ENCODE measurements at places on chromosomes 7 and 10.

- DNase-seq, result no peak
These were observed 32.0 kb downstream of the ADAP1 start for GRCh38 chr7:922334-923107.

GRCh38 chr7:47378728-47379395, 203.0 kb downstream of the TNS3 start:
- no peak for DNase-seq

DNA sequence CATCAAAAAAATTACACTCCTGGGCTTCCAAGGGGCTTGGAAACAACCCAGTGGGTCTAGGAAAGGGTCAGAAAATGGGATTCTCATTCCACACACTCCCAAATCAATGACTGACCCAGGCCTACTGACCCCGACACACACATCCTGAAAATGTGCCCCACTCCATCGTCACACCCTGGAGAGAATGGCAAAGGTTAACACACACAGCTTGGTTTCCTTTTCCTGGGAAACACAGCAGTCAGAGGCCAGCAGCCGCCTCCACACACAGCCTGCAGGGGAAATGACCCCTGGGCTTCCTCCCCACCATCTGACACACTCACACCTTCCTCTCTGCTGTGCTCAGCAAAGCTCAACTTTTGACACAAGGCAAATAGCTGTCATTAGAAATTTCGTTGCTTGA, 42.9 kb downstream of the SH3PXD2A start:
- DNase-seq, result no peak

DNA sequence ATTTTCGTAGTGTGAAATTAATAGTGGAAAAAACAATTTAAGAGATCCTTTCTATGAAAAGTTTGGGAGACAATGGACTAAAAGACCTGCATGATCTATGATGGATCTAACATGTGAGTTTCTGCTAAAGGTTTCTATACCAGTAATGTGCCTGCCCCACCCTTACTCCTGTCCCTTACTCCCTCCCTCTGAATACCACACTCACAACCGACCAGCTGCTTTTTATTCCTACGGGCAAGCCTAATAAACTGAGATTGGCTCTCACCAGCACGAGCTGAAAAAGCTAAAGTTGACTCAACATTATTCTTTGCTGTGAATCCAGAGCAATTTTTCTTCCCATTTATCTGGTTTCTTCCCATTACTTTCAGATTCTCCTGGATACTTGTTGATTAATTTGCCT, 17.8 kb upstream of the REEP3 start:
- DNase-seq, result no peak

DNA sequence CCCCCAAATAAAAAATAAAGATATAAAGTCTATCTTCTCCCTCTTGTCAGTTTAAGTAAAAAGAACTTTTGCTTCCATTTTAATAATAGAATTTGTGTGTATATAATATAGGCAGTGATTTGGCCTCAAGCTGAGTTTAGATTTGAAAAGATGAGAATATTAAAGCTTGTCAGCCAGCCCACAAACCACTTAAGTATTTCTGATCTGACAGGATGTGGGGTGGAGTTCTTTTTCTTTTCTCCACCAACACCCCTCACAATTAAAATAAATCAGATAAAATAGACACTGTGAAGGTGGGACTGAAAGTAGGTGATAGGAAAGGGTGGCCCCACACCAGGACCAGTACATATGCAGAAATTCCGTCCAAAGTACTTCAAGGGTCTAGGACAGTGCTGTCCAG, 714.1 kb downstream of the AUTS2 start:
- DNase-seq, result no peak

DNA sequence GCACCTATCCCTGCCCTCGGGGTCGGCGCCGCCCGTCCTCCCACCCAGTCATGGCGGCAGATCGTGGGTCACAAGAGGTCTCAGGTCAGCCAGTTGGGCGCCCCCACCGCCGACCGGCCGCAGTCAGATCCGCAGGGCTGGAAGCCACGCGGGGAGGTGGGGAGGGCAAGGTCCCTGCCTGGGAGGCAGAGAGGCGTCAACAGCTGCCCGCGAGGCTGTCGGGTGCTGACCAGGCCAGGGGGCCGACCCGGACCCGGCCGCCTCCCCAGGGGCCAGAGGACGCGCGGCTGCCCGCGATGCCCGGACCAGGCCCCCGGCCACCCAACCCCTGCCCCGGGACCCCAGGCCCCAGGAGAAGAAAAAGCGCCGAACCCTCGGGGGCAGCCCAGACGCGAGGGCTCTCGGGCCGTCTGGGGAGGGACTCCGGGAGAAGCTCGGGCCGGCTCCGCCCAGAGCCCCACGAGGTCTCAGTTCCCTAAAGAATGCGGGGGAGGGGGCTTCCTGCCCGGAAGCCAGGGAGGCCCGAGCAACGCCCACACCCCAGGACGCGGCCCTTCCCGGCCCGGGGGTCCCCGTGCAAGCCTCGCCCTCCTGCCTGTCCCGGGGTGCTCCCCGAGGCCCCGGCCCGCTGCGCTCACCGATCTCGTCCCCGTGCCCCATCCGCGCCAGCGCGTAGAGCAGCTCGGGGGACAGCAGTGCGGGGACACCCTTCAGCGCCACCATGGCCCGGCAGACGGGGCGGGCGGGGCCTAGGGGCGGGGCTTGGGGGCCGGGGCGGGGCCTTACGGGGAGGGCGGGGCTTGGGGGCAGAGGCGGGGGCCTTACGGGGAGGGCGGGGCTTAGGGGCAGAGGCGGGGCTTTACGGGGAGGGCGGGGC, at the start of gene FUOM:
FUOM (minus strand) TSS at position 735 of the 877 bp plus-strand sequence; CDS start at position 723, 12 bp downstream.
- peak; percentile 64 for DNase-seq

- no peak for DNase-seq
These were observed 139.2 kb downstream of the ETV1 start for GRCh38 chr7:13850185-13850752.

- no peak for DNase-seq
These were observed 51.3 kb downstream of the FAM13C start for GRCh38 chr10:59311025-59311424.

- no peak for DNase-seq
These were observed 12.2 kb upstream of the GDF10 start for GRCh38 chr10:47287805-47288204.

DNA sequence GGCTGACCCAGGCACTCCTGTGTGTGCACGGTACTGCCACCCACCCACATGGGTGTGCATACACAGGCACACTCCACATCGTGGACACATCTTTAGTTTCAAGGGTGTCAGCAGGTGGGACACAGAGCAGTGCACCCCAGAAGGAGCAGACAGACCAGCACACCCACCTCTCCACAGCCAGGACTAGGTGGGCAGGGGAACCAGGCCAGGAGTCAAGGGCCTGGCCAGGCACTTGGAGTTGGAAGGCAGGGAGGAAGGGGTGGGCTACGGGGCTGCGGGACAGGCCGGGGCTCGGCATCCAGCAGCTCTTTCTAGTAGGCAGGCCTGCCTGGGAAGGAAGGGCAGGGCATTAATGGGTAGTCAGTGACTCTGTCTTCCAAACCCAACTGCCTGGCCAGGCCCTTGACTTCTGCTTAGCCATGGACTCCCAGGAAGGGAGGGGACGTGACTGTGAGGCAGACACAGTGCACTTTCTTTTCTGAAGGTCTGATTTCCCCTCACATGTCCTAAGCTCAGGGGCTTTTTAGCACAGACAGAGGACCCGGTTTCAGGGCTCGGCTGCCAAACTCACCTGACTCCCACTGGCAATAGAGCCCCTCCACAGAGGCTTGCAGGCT, 14.6 kb downstream of the RASGEF1A start:
- DNase-seq, result peak; percentile 4

- no peak for DNase-seq
These were observed 6.9 kb downstream of the MMD2 start for GRCh38 chr7:4951903-4952636.

- DNase-seq, result no peak
These were observed 76.0 kb upstream of the TMEM26 start for GRCh38 chr10:61529208-61529607.

GRCh38 chr7:71925663-71926062, 486.5 kb downstream of the CALN1 start:
- no peak for DNase-seq

DNA sequence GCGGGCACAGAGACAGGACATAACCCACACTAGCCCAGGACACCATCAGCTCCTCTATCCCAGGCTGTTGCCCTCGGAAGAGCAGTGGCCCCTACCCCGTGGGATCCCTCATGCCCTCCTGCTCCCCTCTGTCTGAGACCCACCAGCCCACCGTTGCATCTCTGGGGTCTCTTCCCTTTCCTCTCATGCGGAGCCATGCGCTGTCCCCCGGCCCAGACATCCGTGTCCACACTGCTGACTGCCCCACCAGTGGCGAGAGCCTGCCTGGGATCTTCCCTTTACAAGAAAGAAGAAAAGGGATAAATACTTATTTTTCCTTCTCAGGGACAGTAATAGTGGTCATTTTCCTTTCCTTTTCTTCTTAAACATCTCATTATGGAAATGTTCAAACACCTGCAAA, 115.4 kb downstream of the WDR37 start:
- no peak for DNase-seq

GRCh38 chr7:137682596-137682995, 164.2 kb downstream of the DGKI start:
- DNase-seq, result no peak

DNA sequence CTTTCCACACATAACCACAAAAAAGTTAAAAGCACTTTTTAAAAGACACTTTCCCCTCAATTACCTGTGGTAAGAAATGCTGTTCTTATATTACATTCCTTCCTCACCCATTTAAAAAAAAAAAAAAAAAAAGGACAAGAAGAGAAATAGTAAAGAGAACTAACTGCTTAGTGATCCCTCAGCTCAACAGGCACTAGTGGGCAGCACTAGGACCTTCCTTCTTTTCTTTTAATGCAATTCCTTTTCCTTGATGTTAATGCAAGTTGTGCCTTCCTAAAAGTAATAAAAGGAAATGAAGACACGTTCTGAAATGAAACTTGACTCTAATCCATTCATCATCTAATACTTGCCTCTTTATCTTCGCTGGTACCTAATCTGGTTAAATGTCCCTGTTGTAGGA, 189.7 kb downstream of the TCF7L2 start:
- DNase-seq, result no peak

DNA sequence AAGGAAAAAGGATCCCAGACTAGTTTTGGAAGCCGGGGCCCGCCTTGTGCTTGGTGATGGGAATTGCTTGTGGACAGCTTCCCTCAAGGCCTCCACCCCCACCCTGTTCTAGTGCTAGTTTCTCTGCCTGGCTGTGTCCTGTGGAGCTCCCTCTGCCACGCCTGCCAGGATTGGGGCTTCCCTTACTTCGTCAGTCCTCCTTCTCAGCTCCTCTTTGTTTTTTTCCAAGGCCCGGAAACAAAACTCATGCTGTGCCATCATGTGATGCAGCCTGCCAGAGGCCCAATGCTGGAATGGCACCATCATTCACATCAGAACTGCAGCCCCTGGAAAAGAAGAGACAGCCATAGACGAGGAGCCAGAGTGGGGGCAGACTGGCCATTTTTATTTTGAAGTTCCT, 11.2 kb downstream of the YKT6 start:
- DNase-seq, result no peak

- no peak for DNase-seq
These were observed 214.1 kb downstream of the KLF6 start for GRCh38 chr10:3570855-3571266.

DNA sequence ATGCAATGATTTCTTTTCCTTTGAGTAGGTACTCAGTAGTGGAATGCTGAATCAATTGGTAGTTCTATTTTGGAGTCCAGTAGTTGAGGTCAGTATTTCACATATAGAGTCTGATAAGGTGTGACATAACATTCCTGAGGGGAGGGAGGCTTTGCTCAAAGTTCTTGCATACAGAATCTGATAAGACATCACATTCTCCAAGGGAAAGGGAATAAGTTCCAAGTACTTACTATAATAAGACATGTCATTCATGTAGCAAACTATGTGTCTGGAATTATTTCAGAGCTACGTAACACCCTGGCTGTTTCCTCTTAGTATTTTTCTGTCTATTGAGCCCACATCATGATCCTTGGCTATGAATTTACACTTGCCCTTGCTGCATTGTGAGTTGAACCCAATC, 74.3 kb upstream of the POM121L12 start:
- DNase-seq, result no peak

- peak; percentile 78 for DNase-seq
These were observed 32.0 kb upstream of the HABP2 start for GRCh38 chr10:113520690-113521474.

DNA sequence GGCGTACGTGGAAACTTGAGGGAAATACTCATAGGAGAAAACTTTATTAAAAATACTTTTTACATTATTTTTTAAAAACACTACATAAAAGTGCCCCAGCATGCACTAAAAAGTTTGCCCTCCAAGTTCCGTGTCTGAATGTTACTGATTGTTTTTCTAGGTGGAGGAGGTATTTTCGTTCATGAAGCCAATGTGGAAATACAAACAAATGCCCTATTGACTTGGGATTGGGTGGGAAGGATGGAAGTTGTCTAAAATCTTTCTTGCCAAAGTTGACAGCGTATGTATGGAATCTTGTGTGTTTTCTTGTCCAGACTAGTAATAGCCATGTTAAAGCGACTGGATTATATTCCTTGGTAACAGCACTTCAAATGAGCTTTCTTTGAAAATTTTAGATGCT, 1.2 kb downstream of the PROSER2 start:
- DNase-seq, result no peak

DNA sequence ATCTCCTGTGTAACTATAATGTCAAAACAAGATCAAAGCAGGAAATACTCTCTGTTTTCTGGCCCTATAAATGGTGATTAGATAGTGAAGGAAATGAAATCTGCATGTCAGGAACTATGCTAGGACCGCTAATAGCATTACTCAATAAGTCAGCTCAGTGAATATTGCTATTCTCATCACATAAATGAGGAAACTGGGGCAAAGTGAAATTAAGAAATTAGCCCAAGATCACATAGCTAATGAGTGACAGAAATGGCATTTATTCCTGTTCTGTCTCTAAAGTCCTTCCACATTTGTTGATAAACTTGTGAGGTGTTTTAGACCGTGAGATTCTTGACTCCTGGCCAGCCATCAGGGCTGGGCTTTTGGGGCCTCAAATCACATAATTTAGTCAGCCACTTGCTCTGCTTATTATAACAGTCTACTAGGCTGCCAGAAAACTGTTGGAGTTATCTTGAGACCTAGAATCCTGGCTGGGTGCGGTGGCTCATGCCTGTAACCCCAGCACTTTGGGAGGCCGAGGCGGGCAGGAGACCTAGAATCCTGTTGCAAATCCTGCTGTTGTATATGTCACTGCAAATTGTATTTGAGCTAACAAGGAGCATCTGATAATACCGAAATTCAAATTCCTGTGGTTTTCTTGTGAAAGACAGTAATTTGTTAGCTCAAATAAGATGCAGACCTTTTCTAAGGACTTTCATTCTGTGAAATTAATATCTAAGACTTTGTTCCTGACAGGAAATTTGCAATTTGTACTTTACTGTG, 66.5 kb upstream of the SHTN1 start:
- no peak for DNase-seq

DNA sequence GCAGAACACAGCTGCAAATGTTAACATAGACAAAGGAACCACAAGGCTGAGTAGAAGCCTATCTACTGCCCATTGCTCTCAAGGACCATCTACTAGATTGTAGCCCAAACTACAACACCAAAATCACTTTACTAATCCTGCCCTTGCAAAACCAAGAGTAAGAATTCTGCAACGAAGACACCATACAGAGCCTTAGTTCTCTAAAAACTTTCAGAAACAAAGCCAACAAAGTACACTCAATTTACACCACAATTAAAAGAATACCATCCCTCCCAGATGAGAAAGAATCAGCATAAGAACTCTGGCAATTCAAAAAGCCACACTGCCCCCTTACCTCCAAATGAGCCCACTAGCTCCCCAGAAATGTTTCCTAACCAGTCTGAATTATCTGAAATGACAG, 294.3 kb downstream of the CTNNA3 start:
- no peak for DNase-seq

GRCh38 chr7:70215491-70215890, 617.2 kb downstream of the AUTS2 start:
- DNase-seq, result no peak

Data from left hindlimb (tissue), 1 donor.